ENCODE measurements at places on chromosomes 4 and X.

DNA sequence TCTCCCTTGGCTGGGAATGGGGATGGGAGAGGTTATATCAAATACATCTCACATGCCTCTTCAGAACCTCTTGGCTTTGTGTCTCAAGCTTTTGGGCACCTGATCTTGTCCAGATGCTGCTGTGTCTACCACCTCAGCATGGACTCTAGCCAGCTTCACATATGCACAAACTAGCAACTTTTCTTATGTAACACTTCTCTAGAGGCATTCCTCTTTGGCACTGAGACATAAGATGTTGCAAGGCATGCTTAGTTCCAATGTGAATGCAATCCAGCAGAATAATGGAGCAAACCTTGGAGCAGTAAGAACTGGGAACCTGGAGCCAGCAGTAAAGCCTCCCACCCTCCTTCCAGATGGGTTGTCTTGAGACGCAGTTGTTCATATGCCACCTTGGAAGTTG lies 113.4 kb upstream of the TMEM47 start:
- DNase-seq = peak; percentile 55

- DNase-seq = no peak
These were observed 775.9 kb downstream of the CENPC start for GRCh38 chr4:66769441-66769840.

DNA sequence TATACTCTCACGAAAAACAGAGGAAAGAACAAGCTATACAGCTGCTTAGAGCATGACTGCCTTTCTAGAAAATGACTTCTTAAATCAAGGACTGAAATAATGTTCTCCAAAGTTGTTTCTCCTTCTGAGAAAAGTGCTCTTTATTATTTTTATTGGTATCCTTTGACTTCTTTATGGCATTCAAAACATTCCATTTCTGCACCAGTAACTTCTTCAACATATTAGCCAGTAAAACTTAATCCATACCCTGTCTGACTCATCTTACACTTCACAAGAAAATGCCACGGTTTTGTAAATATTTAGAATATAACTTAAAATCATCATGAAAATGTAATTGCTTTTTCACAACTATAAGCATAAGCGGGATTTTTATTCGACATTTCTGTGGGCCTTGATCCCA lies 180.4 kb downstream of the NR3C2 start:
- DNase-seq = peak; percentile 1

DNA sequence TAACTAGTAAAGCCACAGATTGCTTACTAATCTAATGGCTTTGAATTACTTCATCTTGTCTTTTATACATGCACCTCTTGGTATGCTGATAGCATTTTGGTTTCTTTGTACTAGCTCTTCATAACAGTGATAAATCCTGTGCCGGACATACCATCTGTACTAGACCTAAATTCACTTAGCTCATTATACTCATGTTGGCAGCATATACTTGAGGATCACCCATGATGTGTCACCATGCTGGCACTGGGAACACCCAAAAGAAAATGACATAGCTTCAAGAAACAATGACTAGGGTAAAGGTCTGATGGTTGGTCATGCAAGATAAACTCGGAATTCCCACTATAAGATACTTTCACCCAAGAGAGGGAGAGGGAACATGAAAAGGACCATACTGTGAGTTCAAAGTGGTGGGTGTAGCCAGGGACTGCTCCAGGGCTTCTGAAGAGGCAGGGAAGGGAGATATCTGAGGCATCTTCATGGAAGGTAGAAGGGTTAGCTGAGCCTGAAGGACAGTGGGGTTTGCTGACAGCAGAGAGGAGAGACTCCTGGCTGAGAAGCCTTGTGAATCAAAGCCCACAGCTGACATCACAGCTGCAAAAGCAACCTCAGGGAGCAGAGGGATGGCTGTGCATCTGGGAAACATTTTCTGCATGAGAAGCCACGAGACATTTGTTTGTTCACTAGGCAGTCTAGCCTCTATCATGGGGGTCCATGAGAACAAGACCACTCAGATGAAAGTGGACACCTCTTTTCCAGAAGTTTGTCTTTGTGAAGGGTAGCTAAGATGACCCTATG lies 314.2 kb downstream of the RAB28 start:
- no peak for DNase-seq

DNA sequence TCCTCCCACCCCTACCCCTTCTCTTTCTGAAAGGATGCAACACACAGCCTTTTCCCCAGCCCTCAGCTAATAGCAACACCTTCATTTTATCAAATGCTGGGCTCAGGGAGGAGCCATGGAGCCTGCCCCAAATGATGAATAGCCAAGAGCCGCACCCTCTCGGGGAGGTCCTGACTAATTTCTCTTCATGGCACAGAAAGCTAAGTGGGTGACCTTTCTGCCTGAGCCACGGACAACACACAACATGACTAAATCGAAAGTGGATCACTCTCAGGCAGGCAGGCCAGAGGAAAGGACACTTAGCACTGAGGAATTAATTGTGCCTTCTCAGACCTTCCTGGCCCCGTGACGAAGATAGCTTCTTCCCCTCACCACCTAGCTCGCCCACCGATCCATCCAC lies 165.1 kb upstream of the RAI2 start:
- no peak for DNase-seq

- DNase-seq = peak; percentile 75
These were observed 123.2 kb upstream of the IGFBP7 start for GRCh38 chr4:57233386-57233785.

GRCh38 chr4:159600061-159600460 lies 497.2 kb downstream of the RAPGEF2 start:
- no peak for DNase-seq

DNA sequence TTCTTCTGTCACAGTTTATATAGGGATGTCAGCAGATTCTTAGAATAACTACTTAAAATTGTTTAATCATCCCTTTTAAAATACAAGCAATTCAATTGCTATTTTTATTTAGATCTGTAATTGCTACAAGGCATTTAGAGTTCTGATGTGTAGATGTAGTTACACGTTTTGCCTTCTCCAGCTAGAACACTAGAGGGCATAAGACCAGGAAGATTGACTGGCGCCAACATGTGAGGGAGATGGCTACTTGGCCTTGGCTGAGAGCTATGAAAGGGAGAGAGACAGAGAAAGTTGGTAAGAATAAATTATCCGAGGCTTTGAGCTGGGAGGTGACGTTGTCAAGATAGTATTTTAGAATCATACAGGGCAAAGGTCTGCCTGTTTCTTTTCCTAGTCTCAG lies 563.7 kb upstream of the PRKX start:
- no peak for DNase-seq

DNA sequence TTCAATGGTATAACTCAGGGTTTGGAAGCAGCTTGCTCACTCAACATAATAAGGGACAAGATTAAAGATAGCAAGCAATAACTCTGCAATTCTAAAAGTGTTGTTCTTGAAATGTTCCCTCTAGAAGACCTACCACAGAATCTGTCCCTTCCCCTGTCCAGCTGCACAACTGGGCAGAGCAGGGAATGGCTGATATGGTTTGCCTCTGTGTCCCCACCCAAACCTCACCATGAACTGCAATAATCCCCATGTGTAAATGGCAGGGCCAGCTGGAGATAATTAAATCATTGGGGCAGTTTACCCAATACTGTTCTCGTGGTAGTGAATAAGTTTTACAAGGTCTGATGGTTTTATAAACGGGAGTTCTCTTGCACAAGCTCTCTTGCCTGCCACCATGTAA lies 19.1 kb downstream of the PRDM5 start:
- no peak for DNase-seq

- no peak for DNase-seq
These were observed 5.3 kb downstream of the MBNL3 start for GRCh38 chrX:132483488-132483887.

- no peak for DNase-seq
These were observed 12.3 kb downstream of the CENPVL3 start for GRCh38 chrX:51606446-51606845.

DNA sequence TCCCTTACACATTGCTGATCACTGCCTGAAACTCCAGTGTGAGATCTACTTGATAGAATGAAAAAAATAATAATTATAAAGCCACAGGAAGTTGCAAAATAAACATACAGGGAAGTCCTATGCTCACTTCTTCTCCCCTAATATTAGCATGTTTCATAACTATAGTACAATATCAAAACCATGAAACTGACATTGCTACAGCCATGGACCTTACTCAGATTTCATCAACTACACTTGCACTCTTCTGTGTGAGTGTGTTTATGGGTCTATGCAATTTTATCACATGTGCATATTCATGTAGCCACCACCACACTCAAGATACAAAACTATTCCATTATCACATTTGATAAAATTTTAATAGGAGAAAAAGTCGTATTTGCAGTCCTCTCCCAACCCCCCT lies 57.3 kb downstream of the SPINK2 start:
- no peak for DNase-seq

- DNase-seq = no peak
These were observed 81.6 kb downstream of the RBPJ start for GRCh38 chr4:26402458-26402857.

GRCh38 chr4:75009138-75009537 lies 76.2 kb downstream of the PARM1 start:
- no peak for DNase-seq

- DNase-seq = peak; percentile 78
These were observed 2.9 kb downstream of the PDGFRA start for GRCh38 chr4:54231768-54232688.

GRCh38 chrX:40950546-40950945 lies 134.7 kb upstream of the USP9X start:
- no peak for DNase-seq

GRCh38 chrX:627510-627981 lies 3.0 kb upstream of the SHOX start:
- no peak for DNase-seq

- DNase-seq = peak; percentile 71
These were observed 208.7 kb downstream of the CHIC2 start for GRCh38 chr4:53855581-53856250.

DNA sequence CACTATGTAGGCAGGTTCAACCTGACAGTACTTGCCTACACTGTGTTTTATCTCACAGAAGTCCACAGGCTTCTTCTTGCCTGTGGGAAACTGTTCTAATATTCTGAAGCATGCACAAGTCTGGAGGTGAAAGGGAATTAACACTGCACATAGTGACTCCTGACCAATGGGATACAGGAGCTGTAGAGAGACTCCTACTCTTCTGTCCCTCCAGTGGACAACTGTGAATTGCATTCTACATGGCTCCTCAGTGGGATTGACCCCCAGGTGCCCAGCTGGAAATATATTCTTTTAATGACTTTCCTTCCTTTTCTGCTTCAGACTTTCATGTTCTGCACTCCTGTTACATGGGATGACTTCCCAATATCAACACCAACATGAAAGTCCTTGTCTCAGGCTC lies 8.2 kb upstream of the YIPF6 start:
- DNase-seq = peak; percentile 26

- peak; percentile 46 for DNase-seq
These were observed 43.9 kb downstream of the PTTG2 start for GRCh38 chr4:38004062-38004461.

DNA sequence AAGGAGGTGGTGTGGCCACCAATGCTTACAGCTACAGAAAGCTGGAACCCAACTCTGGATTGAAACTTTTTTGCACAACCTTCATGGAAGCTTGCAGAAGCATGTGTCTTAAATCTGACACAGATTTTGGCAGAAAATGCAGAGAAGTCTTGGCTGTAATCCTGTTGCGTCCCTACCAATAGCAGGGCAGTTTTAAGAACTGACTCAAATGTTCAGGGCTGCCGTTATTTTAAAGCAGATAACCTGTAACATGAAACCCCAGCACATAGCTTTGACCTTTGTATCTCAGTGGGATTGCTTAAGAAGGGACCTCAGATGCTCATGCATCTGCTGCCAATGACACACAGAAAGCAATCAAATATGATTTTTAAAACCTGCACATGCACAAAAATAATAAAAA lies at the start of gene VEGFD:
Gene VEGFD (minus strand): TSS at position 110 of the 400 bp plus-strand sequence. CDS start 467 bp downstream, outside the sequence.
- DNase-seq = peak; percentile 67

GRCh38 chrX:3548765-3549391 lies 164.6 kb downstream of the PRKX start:
- peak; percentile 89 for DNase-seq

- DNase-seq = no peak
These were observed 38.6 kb downstream of the TMEM150C start for GRCh38 chr4:82523179-82523578.

GRCh38 chr4:56505269-56506130 lies at the start of gene ARL9:
TSS of gene ARL9 (plus strand) at chr4:56505791. CDS start at chr4:56505863, 72 bp downstream.
- DNase-seq = peak; percentile 67

DNA sequence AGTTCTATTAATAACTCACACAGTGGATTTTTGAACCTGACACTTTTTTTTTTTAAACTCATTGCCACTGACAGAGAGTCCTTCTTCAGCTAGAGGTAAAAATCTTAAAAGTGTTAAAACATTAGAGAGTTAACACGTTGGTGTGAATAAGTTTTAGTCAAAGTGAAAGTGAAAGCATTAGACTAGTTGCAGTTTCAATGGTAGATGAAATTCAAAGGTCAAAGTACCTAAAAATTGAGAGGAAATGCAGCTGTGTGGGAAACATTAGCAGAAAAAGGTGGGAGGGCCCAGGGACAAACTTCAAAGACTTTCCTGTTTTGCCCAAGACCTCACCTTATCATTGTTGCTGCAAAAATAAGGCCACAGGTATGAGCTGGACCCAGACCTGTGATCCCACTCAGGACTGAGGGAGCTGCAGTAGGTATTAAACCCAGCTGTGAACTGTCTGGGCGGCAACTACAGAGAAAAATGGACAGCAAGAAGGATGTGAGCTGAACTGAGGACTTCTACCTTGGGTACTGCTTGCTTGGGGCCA lies 17.6 kb upstream of the GABRA4 start:
- peak; percentile 5 for DNase-seq

DNA sequence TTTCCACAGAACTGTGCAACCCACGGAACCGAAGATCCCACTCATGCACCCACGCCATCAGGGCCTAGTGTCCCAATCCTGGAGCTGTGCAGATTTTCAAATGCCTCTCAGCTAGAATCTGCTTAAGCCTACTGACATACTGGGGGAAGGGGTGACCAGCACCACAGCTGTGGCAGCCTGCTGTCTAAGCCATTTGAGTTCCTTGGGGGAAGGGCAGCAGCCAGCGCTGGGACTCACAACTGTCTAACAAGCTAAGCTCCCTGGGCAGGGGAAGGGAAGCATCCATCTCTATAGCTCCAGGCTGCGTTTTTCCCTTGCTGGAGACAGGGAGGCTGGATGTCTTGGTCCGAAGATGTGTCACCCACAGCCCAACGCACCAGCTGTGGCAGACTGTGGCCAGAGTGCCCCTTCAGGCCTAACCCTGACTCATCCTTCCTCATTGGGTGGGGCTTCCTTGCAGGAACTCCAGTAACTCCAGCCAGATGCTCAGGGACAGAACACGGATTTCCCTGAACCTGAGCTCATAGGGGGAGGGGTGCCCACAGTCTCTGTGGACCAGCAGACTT lies 194.8 kb downstream of the CHRDL1 start:
- no peak for DNase-seq
